ENCODE measurements at places on chromosomes 2 and 18. TPM values are rescaled to one million over a fixed set of nuclear protein-coding genes. Genes with fewer than 3 reads are reported as not detected.

OR6B3 gene
- total RNA-seq = not detected

UGT1A4 gene
- not detected for total RNA-seq

DNA sequence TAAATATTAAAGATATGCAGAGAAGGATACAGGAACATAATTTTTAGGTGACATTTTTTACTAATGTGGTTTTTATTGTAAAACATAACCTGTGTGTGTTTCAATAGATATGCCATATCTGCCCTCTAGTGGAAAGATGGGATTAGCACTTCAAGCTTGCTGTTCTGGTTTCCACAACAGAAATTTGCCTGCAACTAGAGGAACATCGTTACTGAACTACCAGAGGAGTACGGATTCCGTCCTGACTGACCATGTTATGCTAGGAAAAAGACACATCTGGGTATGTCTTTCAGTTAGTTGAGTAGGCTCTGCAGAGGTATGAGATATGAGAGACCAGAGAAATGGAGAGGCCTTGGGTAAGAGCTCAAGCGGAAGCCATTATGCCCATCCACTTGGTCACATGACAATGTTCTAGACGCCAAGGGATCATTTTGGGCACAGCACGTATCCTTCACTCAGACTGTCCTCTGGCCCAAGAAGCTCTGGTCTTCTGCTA lies 104.9 kb downstream of the MBD2 start:
- DNase-seq = peak; percentile 75

GRCh38 chr2:56615760-56616159 lies 432.0 kb downstream of the CCDC85A start:
- no peak for DNase-seq

- no peak for DNase-seq
Observed at GRCh38 chr2:128681507-128681906, 362.8 kb upstream of the HS6ST1 start.

DNA sequence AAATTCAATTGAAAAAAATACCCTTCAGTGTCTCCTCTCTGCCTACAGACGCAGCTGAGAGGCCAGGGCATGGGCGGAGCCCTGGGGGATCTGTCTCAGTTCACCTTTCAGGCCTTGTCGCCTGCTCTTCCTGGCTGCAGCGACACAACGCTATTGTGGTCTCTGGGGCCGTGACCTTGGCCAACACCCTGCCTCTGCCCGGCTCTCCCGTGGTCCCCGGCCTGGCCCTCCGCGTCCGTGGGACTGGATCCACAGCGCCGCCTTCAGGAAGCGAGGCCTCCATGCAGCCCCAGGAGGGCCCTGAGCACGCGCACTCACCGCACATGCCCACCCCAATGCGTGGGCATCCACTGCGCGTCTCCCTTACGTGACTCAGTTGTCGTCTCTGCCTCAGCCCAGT lies 81.1 kb downstream of the MRPS9 start:
- DNase-seq = no peak
